ENCODE measurements at places on chromosomes 1 and 21. TPM values are rescaled to one million over a fixed set of nuclear protein-coding genes. Genes with fewer than 3 reads are reported as not detected.
A peak's percentile ranks its signal among the peaks of the same experiment; 100 is the strongest.

DNA sequence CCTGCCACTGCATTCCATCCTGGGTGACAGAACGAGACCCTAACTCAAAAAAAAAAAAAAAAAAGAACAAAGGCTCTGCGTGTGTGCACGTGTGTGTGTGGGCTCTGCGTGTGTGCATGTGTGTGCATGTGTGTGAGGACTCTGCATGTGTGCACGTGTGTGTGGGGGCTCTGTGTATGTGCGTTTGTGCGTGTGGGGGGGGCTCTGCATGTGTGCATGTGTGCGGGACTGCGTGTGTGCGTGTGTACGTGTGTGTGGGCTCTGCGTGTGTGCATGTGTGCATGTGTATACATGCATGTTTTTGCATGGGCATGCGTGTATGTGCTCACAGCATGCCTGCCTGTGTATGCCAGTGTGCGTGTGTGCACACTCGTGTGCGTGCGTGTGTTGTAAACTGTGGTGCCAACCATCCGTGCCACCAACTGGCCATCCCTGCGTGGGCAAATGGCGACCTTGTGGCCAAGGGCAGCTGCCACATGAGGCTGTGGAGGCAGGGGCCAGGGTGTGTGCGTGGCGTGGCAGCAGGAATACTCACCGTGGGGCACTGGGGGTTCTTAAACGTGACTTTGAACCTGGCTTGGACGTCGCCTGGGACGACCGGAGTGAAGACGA lies 26.8 kb upstream of the TMEM52 start:
- DNase-seq = no peak
- H3K27ac ChIP-seq = no peak overlapping the region

TEX38 gene
- total RNA-seq = not detected

DNA sequence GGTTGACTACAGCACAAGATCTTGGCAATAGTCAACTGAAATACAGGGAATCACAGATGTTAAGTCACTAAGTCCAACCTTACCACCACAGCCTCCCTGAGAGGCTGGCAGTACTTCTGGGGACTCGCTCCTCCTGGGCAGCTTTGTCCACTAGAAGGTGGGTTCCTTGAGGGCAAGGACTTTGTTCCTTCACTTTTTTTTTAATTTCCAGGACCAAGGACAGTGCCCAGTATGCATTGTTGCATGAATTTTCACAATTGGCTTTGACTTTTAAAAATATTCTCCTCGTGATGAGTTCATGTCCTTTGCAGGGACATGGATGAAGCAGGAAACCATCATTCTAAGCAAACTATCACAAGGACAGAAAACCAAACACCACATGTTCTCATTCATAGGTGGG lies 96.7 kb upstream of the IGSF21 start:
- H3K27me3 ChIP-seq = peaks cover 47% of the 10 kb centered on the region
- H3K4me3 ChIP-seq = no peak overlapping the region
- DNase-seq = no peak
- peaks cover 2% of the 10 kb centered on the region for H3K36me3 ChIP-seq
- no peaks in the 10 kb centered on the region for H3K4me1 ChIP-seq
- no peak overlapping the region for H3K27ac ChIP-seq

GRCh38 chr1:178405137-178405536 lies 91.6 kb downstream of the CLEC20A start:
- no peak for DNase-seq
- no peak overlapping the region for H3K27ac ChIP-seq
- H3K36me3 ChIP-seq = no peaks in the 10 kb centered on the region
- no peaks in the 10 kb centered on the region for H3K27me3 ChIP-seq
- H3K4me1 ChIP-seq = no peaks in the 10 kb centered on the region
- H3K4me3 ChIP-seq = no peak overlapping the region

GRCh38 chr1:47209725-47210325 lies 20.0 kb upstream of the PDZK1IP1 start:
- no peak overlapping the region for H3K4me3 ChIP-seq
- DNase-seq = no peak
- no peak overlapping the region for H3K27ac ChIP-seq

SPRR2B gene
- total RNA-seq = not detected

DNA sequence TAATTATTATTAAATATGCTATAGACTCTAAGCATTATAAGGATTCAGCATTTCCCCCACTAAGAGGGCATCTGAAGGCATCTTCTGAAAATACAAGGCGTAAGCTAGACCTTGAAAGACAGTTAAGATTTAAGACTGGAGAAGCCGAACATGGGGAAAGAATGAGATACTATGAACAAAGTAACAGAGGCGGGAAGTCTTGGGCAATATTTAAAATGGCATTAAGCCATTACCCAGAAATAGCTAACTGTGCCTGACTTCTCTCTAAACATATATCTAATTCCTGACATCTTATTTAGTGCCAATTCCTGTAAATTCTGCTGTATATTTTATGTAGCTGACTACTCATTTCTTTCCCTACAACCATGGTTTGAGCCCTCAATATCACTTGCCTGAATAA lies 20.9 kb downstream of the DPH5 start:
- no peaks in the 10 kb centered on the region for H3K27me3 ChIP-seq
- H3K4me3 ChIP-seq = no peak overlapping the region
- peaks cover 6% of the 10 kb centered on the region for H3K36me3 ChIP-seq
- no peak for DNase-seq

SH2D2A gene
- 137 TPM for total RNA-seq

TINAGL1 gene
- not detected for total RNA-seq

DNA sequence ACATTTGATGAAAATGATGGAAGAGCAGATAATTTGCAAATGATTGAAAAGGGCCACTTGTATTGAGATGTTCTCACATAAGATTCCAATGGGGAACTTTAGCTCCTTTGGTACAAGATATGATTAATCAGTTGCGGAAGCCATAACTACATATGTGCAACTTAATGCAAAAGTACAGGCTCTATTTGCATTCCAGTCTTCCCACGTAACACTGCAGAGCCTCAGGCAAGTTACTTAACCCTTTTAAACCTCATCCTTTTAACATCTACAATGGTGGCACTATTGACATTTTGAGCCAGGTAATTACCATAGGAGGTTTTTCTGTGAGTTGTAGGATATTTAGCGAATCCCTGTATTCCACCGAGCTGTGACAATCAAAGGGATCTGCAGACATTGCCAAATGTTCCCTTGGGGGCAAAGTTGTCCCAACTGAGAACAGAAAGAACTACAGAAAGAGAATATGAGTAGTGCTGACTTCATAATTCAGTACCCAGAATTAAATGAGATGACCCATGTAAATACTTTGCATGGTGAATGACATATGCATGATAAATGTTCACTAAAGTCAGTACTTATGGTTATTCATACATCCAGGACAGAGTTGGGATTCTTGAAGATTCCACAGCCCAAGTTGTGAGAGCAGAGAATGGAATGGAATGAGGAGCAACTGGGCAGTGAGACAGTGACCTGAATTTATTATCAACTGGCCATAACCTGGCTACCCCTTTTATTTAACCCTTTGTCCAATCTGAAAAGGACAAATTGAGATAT lies 62.6 kb downstream of the SPAG17 start:
- no peak overlapping the region for H3K27ac ChIP-seq
- H3K4me1 ChIP-seq = no peaks in the 10 kb centered on the region
- DNase-seq = no peak
- H3K36me3 ChIP-seq = no peaks in the 10 kb centered on the region

DNA sequence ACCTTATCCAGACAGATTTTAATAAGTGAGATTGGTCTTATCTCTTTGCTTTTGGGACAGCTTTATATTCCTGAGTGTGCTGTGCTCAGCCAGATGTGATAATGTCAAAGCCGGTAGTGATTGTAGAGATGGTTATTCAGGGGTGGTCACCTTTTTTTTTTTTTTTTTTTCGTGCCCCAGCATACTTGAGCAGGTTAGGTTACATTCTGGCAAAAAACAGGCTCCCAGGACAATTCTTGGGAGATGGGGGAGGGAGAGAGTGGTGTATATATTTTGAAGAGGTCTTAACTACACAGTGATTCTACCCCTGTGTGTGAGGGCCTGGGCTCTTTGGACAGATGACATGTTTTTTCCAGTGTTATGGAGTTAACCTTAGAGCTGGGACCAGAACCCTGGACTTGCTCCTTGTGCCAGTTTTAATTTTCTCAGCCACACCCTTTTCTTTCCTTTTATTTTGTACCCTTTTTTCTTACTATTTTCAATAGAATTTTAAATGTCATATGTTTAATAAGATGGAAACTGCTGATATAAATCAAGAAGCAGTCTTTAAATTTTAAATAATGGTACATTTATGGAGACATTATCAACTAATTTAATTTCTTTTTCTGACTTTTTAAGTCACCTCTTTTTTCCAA lies 88.4 kb downstream of the DYRK1A start:
- peak overlapping the region; percentile 75 for H3K27ac ChIP-seq
- H3K4me1 ChIP-seq = peaks cover 66% of the 10 kb centered on the region
- peaks cover 6% of the 10 kb centered on the region for H3K36me3 ChIP-seq
- H3K27me3 ChIP-seq = no peaks in the 10 kb centered on the region
- DNase-seq = no peak

VSIG8 gene
- not detected for total RNA-seq

- no peak for DNase-seq
- peaks cover 5% of the 10 kb centered on the region for H3K27me3 ChIP-seq
- H3K4me1 ChIP-seq = peaks cover 13% of the 10 kb centered on the region
- no peak overlapping the region for H3K27ac ChIP-seq
- no peaks in the 10 kb centered on the region for H3K36me3 ChIP-seq
Observed at GRCh38 chr1:227795732-227796131, 19.7 kb upstream of the PRSS38 start.

GRCh38 chr1:30900931-30901560 lies 7.5 kb downstream of the SDC3 start:
- peaks cover 2% of the 10 kb centered on the region for H3K36me3 ChIP-seq
- H3K27ac ChIP-seq = no peak overlapping the region
- no peak overlapping the region for H3K4me3 ChIP-seq
- peaks cover 43% of the 10 kb centered on the region for H3K27me3 ChIP-seq

DNA sequence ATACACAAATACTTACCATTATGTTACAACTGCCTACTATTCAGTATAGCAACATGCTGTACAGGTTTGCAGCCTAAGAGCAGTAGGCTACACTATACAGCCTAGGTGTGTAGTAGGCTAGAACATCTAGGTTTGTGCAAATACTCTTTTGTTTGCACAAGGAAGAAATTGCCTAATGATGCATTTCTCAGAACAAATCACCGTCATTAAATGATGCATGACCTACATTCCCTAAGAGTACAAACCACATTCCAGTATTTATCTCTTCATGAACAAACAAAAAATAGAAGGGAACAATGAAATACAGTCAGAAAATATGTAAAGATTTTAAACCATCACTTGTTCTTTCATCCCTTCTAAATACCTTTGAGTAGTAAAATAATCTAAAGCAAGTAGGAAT lies 109.7 kb upstream of the HP1BP3 start:
- no peaks in the 10 kb centered on the region for H3K4me1 ChIP-seq
- no peak overlapping the region for H3K27ac ChIP-seq
- DNase-seq = no peak

GRCh38 chr1:153032677-153033308 lies 1.8 kb downstream of the SPRR1B start:
- H3K27me3 ChIP-seq = peaks cover 46% of the 10 kb centered on the region
- no peak overlapping the region for H3K4me3 ChIP-seq
- no peaks in the 10 kb centered on the region for H3K4me1 ChIP-seq
- H3K36me3 ChIP-seq = no peaks in the 10 kb centered on the region
- no peak for DNase-seq

CACNA1E gene
- total RNA-seq = not detected

S100A7 gene
- total RNA-seq = not detected

HCRTR1 gene
- total RNA-seq = not detected

DNA sequence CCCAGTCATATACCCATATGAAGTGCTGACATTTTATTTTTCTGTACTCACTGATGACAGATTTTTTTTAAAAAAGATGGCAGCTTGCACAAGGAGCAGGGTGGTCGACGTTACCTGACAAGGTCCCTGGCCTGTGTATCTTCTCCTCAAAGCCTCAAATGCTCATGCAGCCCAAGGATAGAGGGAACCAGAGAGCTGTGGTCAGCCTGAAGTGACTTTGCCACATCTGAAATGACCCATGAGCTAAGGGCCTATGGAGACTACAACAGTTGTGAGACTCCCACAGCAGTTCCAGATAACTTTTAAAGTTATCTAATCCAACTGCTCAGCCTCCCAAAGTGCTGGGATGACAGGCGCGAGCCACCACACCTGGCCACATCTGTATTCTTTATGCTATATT lies 131.1 kb downstream of the GLUL start:
- H3K4me1 ChIP-seq = peaks cover 28% of the 10 kb centered on the region
- H3K27me3 ChIP-seq = no peaks in the 10 kb centered on the region

- peak; percentile 45 for DNase-seq
- H3K4me3 ChIP-seq = peak within 1 kb of the TSS; percentile 72
- no peak within 1 kb of the TSS for H3K27ac ChIP-seq
- H3K27me3 ChIP-seq = peaks cover 16% of the 10 kb centered on the region
- no peaks in the 10 kb centered on the region for H3K36me3 ChIP-seq
Observed at GRCh38 chr1:1435106-1435903, at the start of gene VWA1. TSS of gene VWA1 (plus strand) at chr1:1435690. CDS start at chr1:1435749, 59 bp downstream.

DNA sequence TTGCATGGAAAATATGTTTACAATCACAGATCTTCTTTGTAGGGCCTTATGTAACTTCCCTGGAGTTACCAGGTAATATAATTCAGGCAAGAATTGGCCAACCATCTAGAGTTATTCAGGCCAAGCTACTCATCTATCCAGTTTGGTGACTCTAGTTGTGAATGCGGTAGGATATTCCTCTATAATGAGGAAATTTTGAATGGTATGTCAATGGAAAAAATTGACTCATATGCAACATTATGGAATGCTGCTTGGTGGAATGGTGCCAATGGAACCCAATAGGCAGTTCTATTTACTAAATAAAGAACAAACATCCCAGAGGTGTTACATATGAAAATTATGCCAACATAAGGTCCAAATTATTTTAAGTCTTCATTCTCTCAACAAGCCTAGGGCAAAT lies 5.6 kb upstream of the TNFSF18 start:
- no peaks in the 10 kb centered on the region for H3K36me3 ChIP-seq
- H3K27ac ChIP-seq = no peak overlapping the region
- H3K4me3 ChIP-seq = no peak overlapping the region
- H3K27me3 ChIP-seq = no peaks in the 10 kb centered on the region
- no peak for DNase-seq
- no peaks in the 10 kb centered on the region for H3K4me1 ChIP-seq

GRCh38 chr1:54474310-54475251 lies 68.4 kb upstream of the SSBP3 start:
- peak overlapping the region; percentile 90 for H3K4me3 ChIP-seq
- peaks cover 34% of the 10 kb centered on the region for H3K4me1 ChIP-seq
- H3K27ac ChIP-seq = peak overlapping the region; percentile 89
- no peaks in the 10 kb centered on the region for H3K36me3 ChIP-seq
- H3K27me3 ChIP-seq = no peaks in the 10 kb centered on the region
- DNase-seq = peak; percentile 33

FAM72C gene
- not detected for total RNA-seq

AGT gene
- total RNA-seq = not detected

OLFML2B gene
- not detected for total RNA-seq

- H3K27me3 ChIP-seq = peaks cover 86% of the 10 kb centered on the region
- H3K4me1 ChIP-seq = no peaks in the 10 kb centered on the region
- DNase-seq = no peak
Observed at GRCh38 chr1:18724801-18725200, 94.2 kb downstream of the PAX7 start.

RASAL2 gene
- total RNA-seq = 0.07 TPM

- H3K36me3 ChIP-seq = no peaks in the 10 kb centered on the region
- H3K27me3 ChIP-seq = peaks cover 13% of the 10 kb centered on the region
- H3K4me3 ChIP-seq = no peak overlapping the region
- DNase-seq = no peak
- H3K4me1 ChIP-seq = no peaks in the 10 kb centered on the region
- no peak overlapping the region for H3K27ac ChIP-seq
Observed at GRCh38 chr21:39430457-39430856, 15.1 kb downstream of the LCA5L start.

Measured in T-helper 17 cell (primary cell).